Motor neuron (in vitro differentiated cells): ENCODE measurements at places on chromosomes 5 and 9.
A peak's percentile ranks its signal among the peaks of the same experiment; 100 is the strongest.

GRCh38 chr9:4938496-4938895 lies 46.6 kb upstream of the JAK2 start:
- no peak for ATAC-seq

- no peak for ATAC-seq
These were observed 171.6 kb upstream of the TRIM32 start for GRCh38 chr9:116515541-116515940.

DNA sequence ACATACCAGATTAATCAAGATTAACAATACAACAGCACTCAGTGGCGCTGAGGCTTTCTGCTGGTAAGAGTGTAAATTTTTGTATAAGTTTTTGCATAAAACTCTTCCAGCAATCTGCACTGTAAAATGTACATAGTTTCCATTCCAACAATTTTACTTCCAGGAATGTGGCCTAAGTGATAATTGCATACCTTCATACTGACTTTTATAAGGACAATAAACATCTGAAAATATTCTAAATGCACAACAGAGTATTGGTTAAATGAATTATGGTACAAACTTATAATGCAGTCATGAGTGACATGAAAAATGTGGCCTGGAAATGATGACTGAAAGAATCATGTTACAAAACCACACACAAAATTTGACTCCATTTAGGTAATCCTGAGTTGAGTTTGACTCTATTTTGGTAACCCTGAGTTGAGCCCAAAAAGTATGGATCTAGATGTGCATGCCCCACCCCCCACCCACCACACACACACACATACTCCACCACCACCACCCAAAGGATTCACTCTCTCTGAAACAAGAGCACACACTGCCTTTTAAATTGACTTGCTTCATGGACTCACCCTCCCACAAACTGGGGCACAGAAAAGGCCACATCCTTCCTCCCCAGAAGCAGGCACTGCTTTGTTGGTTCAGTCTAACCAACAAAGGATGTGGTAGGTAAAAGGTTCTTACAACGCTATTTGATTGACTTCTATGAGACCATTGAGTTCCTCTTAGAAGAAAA lies 137.6 kb downstream of the SUSD1 start:
- no peak for ATAC-seq

DNA sequence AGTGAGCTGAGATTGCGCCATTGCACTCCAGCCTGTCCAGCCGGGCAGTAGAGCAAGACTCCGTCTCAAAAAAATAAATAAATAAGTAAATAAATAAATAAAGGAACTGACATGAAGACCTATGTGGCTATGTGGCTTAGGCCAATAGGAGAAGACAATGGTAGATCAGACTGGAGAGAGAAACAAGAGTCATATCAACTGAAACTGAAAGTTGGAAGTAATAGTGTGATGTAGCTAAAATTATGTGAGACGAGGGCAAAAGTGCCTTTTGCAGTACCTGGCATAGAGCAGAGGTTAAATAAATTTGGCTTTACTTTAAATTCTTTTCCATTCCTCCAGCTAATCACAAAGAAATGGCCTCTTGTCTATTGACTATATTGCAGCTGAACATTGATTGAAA lies 7.3 kb downstream of the FBP2 start:
- ATAC-seq: no peak

DNA sequence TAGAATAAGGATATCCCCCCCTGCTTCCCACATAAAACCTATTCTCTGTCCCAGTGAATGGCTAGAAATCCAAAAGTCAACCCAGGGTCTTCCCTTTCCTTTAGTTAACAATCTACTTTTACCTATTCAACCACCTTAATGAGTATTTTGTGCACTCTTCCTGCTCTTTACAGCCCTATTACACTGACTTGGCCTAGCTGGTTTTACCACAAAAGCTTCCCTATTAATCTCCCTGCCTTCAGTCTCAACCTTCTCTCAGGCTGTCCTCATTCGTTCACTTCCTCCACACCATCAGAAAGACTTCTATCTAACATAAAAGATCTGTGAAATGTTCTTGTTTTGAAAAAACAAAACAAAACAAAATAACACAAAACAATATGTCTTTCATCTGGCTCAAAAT lies 16.2 kb downstream of the CTNNAL1 start:
- ATAC-seq: no peak

DNA sequence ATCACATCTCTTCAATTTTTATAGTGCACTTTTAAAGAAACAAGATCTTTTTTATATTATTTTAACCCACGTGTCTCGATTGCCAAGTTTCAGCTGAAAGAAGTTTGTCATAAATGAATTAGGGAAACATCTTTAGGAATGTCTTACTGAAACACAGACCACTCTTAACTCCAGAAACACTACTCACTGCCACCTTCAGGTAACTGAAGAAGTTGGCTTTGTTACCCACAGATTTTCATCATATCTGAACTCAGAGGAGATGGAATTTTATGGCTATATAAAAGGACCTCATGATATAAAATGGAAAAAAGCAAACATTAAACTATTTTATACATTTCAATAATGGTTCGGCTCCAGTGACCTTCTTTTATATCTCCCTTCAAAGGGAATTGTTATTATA lies 158.0 kb downstream of the SEMA5A start:
- ATAC-seq: peak; percentile 33

DNA sequence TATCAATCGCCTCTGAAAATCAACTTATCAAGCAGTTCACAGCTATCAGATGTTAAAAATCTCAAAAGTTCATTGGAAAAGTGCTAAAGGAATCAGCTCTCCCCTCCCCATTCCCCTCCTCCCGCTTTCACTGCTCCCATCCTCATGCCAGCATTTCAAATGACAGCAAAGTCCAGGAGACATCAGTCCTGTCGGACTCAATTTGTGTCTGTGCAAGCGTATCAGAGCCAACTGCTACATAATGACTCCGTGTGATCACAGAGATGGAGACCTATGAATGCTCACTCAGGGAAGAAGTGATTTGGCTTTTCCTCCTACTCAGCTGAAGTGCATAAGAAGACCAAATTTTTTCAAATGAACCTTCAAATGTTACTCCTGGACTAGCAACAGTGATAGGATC lies 937.2 kb upstream of the DMAC1 start:
- no peak for ATAC-seq

DNA sequence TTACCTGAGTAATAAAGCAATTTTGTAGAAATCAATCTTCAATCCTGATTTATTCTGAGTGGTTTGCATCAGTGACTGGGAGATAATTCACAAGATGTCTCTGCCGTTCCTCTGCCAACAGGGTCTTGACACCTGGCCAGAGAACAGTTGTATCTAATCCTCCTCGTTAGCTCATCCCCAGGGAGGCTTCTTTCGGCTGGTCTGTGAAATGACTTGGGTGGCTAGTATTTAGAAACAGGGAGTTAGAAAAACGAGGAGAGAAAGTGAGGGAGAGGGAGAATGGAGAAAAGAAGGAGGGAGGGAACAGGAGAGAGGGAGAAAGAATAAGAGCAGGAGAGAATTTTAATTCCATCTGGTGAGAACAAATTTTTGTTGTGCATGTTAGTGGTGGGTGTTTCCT lies 600.2 kb upstream of the TLE4 start:
- no peak for ATAC-seq

GRCh38 chr9:118711843-118712242 lies 657.4 kb downstream of the BRINP1 start:
- ATAC-seq: no peak

DNA sequence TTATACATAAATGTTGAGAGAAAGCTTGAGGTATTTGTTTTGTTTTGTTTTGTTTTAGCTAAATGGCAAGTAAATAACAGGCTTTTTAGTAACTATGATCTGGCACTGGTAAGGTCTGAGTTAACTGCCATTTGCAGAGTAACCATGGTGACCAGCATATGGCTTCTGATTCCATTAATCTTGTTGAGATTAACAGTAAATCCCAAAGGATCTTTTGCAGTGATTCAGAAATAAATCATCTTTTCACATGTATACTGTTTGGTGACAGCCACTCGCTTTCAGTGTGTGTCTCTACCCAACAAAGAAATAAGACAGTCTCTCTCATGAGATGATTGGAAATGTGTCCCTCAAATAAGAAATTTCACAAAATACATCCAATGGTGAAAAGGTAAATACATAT lies 235.6 kb downstream of the RAB3C start:
- ATAC-seq: peak; percentile 91

DNA sequence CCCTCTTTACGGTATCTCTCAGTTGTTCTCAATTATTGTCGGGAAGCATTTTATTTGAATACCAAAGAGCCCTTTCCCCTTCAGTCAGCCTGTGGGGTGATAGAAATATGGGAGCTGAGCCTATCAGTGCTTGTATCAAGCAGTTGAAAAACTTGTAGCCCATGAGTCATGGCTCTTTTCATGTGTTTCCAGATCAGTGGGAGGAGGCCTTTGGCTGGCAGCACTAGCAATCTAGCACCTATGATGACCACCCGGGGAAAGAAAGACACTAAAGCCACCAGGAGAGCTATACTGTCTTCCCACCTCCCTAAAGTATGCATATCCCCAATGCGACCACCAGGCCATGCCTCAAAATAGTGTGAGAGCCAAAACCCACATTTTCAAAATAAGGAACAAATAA lies 696.9 kb upstream of the C9orf72 start:
- no peak for ATAC-seq

- ATAC-seq: peak; percentile 97
These were observed 301.3 kb upstream of the SMARCA2 start for GRCh38 chr9:1713841-1714240.

DNA sequence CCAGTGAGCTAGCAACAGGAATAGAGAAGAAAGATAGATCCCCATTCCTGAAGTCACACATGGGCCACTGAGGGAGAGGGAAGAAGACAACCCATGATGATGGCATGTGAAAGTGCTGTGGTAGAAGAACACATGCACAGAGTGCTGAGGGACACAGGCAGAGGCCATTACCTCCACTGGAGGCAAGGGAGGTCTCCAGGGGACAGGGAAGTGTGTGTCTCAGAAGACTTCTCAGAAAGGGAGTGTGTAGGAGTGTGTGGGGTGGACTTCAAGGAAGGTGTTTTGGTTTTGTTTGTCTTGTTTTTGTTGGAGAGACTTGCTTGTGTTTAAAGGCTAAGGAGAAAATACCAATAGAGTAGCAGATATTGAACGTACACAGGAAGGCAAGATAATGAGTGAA lies 77.0 kb upstream of the SMARCA2 start:
- ATAC-seq: no peak

DNA sequence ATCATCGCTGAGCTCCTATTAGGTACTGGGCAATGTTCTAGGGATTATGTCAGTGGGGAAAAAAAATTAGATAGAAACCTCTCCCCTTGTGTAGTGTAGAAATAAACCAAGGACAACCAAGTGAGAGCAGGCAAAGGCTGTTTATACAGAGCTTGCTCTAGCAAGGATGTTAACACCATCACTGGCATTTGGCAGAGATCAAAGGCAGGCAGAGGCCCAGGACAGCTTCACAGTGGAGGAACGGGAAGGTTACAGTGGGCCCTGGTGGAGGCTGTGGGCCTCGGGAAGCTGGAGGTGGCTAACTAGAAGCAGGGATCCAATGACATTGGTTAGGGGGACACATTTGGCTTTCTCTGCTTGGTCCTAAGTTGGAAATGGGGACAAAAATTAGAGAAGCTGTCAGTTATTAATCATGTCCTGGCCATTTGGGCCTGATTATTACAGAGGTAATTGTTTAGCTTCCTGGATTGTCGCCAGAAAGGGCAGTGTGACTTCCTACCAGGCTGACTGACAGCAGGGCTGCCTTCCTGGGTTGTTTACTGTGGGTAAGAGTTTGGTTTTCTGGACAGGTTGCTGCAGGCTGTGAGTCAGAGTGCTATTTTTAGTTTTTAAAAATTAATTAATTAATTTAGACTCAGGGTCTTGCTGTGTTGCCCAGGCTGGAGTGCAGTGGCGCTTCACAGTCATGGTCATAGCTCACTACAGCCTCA lies 259.3 kb downstream of the ROR2 start:
- ATAC-seq: no peak

- no peak for ATAC-seq
These were observed 325.8 kb downstream of the TMEM38B start for GRCh38 chr9:106020186-106020585.

DNA sequence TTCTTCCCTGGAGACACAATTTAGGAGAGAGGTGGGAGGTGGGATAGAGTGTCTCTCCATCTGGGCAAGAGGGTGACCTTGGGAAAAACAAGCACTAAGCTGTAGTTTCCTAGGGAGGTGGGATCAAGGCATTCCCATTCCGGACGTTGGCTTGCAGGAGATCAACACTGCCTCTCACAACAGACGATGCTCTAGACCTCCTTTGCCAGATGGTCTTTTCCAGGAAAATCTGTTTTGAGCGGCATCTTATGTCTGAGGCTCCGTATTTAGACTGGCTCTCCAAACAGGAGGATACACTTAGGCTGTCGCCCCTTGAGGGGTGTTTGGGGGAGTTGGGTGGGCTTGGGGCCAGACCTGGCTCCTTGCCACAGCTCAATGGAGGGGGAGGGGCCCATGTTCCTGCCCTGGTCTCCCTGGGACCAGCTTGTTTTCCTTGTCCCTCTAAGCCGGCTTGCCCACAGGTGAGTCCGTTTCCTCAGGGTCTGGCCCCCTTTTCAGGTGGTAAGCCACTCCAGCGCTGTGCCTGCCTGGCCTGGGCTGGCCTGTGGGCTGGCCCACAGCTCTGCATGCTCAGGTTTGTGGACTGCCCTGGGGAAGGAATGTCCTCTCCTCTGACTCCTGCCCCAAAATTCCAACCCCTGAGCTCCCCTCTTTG lies 2.4 kb downstream of the PSD2 start:
- ATAC-seq: no peak

GRCh38 chr9:72315510-72316311 lies 49.3 kb downstream of the ZFAND5 start:
- ATAC-seq: peak; percentile 83
